ENCODE measurements at places on chromosomes 5 and 9.

- no peak for DNase-seq
Observed at GRCh38 chr5:94562327-94562971, 56.0 kb downstream of the KIAA0825 start.

DNA sequence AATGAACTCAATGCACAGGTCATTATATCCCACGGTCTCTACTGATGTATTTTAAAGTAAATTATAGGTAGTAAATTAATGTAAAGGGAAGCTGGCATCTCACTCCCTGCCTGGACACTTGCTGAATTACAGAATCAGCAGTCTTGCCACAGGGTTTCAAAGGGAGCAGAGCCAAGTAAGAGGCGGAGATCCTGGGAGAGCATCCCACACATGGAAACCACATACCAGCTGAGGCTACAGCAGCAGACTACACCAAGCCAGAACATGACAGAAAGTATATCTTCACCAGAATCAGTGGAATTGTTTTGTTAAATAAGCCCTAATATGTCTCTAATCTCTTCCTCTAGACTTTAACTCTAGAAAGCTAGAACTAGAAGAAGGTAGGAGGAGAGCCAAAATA, 1689.2 kb upstream of the WWC1 start:
- no peak for DNase-seq

- no peak for DNase-seq
Observed at GRCh38 chr5:101278011-101278687, 375.1 kb upstream of the ST8SIA4 start.

DNA sequence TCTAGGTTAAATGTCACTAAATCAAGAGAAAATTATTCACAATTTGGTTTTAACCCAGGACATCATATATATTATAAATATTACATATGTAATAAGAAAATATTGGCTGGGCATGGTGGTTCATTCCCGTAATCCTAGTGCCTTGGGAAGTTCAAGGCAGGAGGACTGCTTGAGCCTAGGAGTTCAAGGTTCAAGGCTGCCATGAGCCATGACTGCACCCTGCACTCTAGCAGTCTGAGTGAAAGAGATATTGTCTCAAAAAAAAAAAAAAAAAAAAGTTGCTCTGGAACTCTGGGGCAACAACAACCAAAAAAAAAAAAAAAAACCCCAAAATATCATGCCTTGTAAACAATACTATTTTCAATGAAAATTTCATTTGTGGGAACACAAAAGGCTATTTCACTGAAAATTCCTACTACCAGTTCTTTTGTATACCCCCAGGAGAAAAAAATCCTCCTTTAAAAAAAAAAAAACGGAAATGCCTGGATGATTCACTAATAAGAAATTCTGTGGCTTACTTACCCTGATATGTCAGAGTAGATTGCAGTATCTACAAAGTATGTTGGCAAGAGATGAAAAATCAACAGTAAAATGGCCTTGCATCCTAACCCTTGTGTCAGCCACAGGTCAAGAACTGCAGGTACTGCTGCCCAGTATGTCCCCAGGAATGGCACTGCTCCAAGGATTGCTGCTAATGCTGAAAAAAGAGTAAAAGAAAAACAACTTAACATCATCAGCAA, 22.6 kb upstream of the CTNNAL1 start:
- no peak for DNase-seq

GRCh38 chr5:143359869-143360268, 43.6 kb downstream of the NR3C1 start:
- DNase-seq, result peak; percentile 17

- DNase-seq, result no peak
Observed at GRCh38 chr5:65390208-65390607, 91.5 kb downstream of the ADAMTS6 start.

DNA sequence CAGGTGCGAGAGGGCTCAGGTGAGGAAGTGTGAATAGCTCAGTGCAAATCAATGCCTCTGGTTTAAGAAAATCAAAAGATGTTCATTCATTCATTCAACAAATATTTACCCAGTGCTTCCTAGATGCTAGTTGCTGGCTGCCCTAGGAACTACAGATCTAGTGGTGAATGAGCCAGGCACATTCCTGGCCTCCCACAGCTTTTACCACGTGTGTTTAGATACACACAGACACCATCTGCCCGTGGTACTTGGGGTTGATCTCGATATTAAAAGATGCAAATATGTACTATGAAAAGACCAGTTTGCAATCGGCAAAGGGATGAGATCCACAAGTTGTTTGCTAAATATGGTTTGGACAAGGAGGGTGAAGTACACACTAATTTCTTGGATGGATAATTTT, 78.2 kb downstream of the GTF3C4 start:
- DNase-seq, result no peak

DNA sequence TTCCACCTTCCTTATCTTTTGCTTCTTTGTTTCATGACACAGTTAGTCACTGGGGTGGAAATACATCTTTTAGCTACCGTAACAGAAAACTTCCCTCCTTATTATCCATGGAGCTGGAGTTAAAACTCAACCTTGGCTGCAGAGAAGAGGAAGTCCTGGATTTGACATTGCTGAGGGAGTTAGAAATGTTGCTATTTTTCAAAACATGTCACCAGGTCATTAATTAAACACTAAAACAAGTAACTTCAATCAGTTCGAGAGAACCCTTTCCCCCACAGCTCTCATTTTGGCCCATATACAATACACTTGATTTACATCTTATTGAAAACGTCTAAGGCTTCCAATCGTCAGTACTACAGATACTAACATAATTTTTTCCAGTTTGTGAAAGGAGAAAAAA, 237.9 kb upstream of the CD180 start:
- DNase-seq, result no peak

- DNase-seq, result no peak
Observed at GRCh38 chr5:103353581-103353980, 95.0 kb downstream of the MACIR start.

DNA sequence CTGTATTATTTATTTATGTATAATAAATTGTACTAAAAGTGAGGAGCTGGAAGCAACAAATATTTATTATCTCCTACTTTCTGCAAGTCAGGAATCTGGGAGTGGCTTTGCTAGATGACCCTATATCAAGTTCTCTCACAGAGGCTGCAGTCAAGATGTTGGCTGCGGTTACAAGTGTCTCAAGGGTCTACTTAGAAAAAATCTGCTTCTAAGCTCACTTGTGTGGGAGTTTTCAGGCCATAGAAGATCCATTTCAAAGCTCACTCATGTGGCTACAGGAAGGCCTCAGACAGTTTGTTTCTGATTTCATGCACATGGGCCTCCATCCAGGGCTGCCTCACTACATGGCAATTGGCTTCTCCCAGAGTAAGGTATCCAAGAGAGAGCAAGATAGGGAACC, 551.1 kb downstream of the CAAP1 start:
- no peak for DNase-seq

DNA sequence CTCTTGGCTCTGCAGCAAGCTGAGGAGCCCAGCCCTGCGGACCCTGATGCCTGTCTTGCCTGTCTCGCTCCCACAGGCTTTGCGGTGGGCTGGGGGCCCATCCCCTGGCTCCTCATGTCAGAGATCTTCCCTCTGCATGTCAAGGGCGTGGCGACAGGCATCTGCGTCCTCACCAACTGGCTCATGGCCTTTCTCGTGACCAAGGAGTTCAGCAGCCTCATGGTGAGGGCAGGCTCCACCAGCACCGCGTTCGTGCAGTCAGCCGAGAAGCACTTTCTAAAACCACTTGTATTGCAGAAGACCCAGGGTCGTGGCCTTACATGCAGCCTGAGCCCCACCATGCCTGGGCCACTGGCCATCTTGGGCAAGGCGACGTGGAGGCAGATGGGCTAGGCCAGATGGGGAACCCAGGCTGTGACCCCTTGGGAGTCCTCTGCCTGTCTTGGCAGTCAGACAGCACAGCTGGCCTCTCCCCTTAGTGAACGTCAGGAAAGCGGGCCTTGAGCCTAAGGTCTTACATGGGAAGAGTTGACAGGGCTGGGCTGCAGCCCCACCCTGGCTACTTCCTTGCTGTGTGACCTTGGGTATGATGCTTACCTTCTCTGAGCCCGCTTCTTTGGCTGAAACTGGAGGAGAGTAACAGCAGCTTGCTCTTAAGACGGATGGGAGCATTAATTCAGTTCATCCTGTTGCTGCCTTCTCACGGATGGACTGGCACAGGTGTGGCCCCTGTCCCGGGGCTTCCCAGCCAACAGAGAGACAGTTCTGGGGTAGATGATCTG, 8.6 kb downstream of the SLC2A8 start:
- DNase-seq, result no peak

DNA sequence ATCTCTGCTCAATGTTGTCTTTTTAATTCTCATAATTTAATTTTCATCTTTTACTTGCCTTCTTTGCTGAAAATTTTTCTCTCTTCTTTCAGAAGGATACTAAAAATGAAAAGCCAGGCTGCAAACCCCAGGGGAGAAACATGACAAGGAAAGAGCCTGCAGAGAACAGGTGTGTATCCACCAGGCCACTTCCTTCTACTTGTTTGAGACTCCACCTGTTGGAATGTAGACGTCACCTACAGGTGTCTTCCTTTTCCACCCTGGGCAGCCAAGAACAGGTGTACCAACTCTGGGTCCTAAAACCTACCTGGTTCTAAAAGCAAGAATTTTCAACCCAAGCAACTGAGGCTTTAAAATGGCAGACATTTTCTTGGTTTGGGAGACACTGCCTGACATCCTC, 166.8 kb downstream of the ATP10B start:
- no peak for DNase-seq

DNA sequence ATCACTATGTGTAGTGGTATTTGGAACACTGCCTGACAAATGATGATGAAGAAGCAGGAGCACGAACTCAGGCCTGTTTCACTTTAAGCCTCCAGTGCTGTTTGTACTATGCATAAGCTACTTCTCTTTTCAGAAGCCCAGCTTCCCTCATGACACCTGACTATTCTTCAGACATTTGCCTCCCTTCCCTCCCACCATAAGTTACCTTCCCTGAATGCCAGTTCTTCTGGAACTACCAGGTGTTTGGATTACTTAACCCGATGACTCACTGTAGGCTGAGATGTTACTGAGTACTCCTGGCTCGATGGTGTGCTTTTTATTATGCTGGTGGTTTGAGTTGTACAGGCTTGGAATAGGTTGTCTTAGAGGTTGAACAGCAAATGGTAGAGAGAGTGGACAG, 180.0 kb downstream of the SPATA31D1 start:
- no peak for DNase-seq

GRCh38 chr9:81317223-81317622, 372.1 kb downstream of the TLE1 start:
- DNase-seq, result no peak

GRCh38 chr5:97046270-97046982, 96.0 kb downstream of the LIX1 start:
- DNase-seq, result peak; percentile 5

Data from CD4-positive, alpha-beta T cell treated with Interleukin-21 for 1 hour (primary cell).